ENCODE measurements at places on chromosomes 6 and 20.

DNA sequence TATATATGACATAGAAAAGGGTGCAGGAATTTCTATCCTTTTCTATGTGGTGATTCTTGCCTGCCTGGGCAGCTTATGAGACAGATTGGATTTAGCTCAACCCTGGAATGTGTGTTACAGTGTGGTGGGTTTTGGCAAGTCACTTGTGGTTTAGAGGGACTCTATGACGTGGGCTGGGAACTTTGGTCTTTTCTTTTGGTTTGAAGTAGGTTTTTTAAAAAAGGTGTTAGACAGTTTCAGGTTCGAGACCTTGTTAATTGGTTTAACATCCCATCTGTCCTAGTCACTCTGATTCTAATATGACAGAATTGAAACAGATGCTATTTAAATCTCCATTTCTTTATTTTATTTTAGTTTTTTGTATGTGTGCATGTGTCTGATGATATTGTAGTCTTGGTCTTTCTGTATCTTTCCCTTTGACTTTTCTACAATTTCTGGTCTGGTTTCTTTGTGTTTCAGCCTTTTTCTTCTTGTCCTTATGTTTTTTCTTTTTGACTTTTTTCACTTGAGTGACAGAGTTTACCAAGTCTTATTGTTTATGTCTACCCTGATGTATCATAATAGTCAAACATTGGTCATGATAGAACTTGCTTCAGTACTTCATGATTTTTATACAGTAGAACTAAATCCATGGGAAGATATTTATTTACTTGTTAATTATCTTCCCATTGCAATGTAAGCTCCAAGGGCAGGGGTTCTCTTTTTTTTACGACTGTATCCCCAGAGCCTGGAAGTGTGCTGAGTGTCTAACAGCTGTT lies 174.3 kb downstream of the CDKAL1 start:
- DNase-seq = no peak

- DNase-seq = no peak
Measured at GRCh38 chr20:3128275-3128984, 31.2 kb downstream of the FASTKD5 start.

- DNase-seq = no peak
Measured at GRCh38 chr6:123869334-123869733, 65.7 kb downstream of the NKAIN2 start.

GRCh38 chr6:146955570-146955969 lies 248.6 kb upstream of the STXBP5 start:
- no peak for DNase-seq

DNA sequence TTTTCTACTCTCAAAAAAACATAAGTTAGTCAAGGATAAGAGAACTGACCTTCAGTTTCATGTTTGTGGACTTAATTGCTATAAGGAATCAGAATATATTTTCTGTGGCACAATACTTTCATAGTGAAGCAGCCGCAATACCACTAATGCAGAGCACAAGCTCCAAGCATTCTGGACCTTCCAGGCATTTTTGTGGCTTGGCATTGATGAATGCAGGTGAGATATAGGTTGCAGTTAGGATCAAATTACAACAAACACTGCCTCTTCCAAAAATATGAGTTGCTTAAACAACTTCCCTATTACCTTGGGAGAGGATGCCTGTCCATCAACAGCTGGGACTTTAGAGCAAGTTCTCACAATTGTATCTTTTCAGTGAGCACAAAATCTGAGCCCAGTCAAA lies 162.8 kb upstream of the RSPO3 start:
- no peak for DNase-seq

DNA sequence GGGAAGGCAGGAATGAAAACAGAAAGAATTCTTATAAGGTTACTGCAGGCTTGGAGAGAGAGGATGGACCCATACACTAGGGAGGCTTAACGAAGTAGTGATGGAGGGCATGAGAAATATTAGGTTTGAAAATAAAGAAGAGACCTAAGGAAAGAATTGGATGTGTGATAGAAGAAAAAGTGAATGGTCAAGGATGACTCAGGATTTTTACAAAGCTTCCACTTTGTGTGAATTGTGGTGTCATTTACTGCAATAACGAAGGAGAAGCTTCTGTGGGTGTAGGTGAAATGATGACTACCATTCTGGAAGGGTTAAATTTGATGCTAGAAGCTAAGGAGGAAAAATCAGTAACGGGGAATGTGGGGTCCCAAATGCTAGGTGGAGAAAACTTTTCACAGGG lies 191.2 kb downstream of the UTRN start:
- no peak for DNase-seq

DNA sequence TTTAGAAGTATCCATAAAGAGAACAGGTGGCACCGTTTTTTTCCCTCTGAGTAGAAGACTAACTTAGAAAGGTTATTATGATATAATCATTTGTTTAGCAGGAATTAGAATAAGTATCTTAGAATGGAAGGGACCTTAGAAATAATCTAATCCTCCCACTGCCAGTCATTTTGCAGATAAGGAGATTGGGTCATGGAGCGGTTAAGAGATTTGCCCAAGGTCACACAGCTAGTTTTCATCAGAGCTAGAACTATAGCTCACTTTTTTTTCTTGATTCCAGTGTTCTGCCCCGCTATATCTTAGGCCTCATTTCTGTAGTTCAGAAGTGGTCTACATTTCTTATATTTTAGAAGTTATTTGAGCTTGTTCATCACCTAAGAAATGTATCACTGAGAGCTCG lies 139.6 kb downstream of the PRL start:
- DNase-seq = no peak

DNA sequence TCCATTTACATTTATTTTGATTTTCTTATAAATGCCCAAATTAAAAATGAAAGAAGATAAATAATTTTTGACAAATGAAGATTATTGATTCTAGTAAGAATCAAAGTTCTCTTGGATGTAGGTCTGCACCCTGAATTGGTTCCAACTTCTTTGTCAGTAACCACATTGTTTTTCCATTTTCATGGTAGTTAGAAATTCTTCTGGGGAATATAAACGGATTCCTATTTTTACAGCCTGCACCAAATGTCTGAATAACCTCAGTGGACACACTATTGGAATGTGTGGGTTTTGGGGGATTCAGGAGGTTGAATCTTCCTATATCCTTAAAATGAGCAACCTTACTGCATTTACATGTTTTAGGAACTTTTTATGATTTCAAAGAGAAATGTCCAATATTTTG lies 1085.3 kb upstream of the MAP3K7 start:
- DNase-seq = no peak

DNA sequence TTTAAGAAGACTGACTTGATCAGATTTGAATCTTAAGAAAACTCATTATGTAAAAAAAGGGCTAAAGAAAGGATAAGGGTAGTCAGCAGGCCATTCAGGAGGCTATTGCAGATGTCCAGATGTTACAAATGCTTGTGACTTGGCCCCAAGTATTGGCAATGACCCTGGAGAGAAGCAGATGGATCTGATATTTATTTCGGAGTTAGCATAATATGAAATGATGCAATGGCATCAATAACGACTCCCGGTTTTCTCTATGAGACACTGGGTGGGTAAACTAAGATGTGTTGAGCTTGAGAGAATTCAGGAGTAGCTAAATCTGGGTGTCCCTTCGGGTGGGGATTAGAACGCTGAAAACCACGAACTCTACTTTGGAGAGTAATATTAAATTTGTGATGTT lies 149.7 kb downstream of the LAMA2 start:
- DNase-seq = no peak

DNA sequence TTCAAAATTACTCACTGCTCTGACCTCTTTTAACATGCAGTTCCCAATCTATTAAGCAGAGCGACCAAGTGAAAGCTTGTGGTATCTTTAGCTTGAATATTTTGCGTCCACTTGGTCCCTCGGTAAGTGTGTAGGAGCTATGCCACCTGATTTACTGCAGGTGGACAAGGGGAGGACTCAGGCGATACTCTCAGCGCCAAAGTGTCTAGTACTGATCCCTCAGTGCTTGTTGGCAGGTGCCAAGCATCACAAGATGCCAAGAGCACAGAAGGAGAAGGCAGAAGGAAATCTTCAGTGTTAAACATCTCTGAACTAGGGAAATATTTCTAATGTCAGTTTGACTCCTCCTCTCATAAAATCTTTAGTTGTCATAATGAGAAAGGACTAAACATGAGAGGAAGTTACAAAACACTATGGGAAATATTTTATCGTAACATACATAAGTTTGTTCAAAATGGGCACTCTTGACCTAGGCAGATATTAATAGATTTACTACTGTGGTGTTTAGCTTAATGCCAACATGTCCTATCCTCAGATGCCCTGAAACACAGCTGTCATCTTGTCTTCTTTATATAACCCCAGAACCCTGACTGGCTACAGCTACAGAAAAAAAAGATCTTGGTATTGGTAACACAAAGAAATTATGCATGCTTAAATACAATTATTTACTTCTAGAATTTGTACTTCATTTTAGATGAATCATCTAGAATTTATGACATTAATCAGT lies 19.5 kb downstream of the NHLRC1 start:
- DNase-seq = no peak

DNA sequence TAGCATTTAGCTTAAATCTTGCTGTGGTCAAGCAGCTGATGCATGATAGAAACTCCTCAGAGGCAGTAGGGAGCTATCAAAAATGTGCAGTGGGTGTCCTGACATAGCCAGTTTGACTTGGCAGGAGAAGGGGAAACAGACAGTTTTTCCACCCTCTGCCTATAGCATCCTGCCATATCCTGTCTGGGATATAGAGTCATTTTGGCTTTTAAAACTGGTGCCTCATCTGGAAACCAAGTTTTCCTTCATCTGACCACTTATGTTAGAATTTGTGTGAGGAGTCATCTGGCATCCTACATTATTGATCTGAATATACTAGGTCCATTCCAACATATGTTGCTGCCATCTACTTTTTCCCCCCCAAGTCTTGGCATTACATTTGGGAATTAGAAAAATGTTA lies 284.1 kb downstream of the CD109 start:
- DNase-seq = no peak

DNA sequence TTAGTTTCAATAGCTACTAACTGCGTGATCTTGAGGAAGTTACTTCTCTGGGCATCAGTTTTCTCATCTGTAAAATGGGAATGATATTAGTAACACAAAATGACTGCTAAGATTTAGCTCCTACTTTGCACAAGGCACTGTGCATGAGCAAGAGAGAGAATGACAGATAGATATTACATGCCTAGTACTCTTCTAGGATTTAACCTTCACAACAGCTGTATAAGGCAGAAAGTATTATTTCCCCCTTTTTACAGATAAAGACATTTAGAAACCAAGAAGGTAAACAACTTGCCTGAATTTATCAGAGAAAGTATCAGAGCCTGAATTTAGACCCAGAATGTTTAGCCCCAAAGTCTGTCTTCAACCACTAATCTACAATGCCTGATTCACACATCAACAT lies 281.6 kb downstream of the KHDC1L start:
- DNase-seq = no peak

DNA sequence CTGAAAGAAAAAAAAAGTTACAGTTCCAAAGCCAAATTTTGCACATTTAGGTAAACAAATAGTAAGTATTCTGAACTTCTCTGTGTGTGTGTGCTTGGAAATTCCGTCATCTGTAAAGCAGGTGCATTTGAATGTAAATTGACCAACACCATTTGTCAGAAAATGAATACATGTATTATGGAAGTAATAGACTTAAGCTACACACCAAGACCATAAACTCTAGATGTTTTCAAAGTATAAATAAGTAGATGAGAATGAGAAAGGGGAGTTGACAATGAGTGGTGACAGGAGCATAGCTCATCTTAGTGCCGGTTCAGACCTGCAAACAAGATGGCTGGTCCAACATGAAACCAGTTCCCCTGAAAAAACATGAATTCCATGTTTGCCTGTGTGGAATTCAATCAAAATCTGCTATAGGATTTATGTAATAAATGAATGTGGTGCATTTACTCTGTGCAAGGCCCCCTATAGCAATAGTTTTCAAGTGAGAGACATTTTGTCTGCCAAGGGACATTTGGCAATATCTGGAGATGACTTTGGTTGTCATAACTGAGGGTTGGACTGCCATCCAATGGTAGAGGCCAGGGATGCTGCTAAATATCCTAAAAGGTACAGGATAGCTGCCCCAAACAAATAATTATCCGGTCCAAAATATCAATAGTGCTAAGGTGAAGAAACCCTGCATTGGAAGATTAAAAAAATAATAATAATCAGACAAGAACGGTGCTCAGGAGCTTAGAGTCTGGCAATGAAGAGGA lies 11.0 kb upstream of the FILIP1 start:
- no peak for DNase-seq
